Stimulated activated CD8-positive, alpha-beta memory T cell treated with anti-CD3 and anti-CD28 coated beads, Interleukin-15, amount 100 ng/mL, for 1 hour (primary cell): ENCODE measurements at places on chromosomes 1 and 21.
A peak's percentile ranks its signal among the peaks of the same experiment; 100 is the strongest.

GRCh38 chr1:241789061-241789460, 58.9 kb upstream of the EXO1 start:
- no peak for DNase-seq

GRCh38 chr1:203136409-203137042, 9.0 kb downstream of the ADORA1 start:
- no peak for DNase-seq

DNA sequence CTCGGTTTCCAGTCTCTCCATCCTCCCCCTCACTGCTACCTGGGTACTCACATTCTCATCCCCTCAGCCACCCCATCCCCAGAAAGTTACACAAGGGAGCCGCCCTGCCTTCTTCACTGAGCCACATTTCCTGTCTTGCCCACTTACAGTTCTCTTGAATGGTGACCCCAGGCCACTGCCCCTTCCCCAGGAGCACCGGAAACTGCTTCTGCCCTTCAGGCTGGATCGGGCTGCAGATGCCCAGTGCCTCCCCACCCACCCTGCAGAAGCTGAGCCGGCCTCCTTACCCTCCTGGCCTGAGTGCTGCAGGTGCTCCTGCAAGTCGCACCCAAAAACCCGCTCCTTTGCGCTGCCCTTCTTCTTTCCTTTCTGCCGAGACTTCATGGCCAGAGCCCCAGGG, 450 bp downstream of the ARHGAP30 start:
- DNase-seq = no peak

GRCh38 chr1:116150368-116150767, 39.2 kb downstream of the MAB21L3 start:
- no peak for DNase-seq

DNA sequence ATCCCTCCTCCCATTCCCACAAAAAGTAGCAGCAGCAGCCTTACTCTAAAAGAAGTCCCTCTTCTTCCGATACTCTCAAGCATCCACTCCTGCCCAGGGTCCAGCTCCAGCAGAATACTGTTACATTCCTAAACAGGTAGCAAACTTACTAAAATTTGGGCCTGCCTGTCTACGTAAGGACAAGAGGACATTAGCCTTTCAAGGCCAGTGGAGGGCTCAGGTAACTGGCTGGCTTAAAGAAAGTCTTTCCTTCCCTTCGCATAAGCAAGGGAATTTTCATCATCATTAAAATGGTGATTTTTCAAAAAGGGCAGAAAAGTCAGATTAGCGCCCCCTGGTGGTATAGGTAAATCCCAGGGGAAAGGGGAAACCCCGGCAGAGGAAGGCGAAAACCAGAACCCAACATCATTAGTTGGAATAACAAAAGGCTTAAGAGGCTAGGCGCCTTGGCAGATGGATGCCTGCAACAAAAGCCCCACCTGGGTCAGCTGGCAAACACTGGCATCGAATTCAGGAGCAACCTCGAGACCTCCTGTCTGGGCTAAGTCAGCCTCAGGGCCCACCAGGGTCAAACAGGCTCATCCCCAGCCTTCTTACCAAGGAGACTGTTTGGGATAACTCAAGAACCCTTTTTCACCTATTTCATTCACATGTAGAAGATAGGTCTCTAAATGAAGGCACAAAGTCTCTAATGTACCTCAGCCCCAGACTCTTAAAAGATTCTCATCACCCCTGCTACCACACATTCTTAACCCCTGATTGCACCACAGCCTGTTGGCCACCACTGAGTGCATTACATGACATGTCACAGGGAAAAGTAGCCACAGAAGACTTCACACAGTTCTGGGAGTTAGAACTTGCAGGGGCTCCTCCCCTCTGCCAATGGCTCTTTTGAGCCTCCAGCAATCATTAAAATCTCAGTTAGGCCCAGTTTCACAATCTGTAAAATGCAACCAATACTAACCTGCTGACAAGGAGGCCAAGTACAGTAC, 36.7 kb downstream of the ERI3 start:
- DNase-seq = peak; percentile 9

GRCh38 chr1:4594286-4594991, 60.0 kb upstream of the AJAP1 start:
- DNase-seq = no peak

GRCh38 chr21:36584980-36585940, 105.3 kb upstream of the CLDN14 start:
- DNase-seq = no peak

GRCh38 chr1:227934476-227935313, 13.0 kb downstream of the WNT9A start:
- no peak for DNase-seq

DNA sequence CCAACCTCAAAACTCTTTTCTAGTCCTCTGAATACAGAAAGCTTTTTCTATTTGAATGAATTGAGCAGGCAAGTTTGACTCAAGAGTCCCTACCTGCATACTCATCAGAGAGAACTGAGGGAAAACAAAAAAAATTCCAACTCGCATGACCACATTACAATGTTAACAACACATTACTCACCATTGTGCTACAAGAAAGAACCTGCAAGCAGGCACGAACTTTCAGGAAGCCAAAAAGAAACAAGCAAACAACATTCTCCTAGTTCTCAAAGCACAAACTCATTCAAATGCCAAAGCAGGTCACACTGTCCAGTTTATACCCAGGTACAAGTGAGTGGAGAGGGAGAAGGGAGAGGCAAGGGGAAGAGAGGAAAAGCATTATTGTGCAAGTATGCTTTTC, 14.6 kb downstream of the OTUD7B start:
- no peak for DNase-seq

- DNase-seq = no peak
These were observed 92.9 kb upstream of the TSPAN2 start for GRCh38 chr1:115182012-115182715.

DNA sequence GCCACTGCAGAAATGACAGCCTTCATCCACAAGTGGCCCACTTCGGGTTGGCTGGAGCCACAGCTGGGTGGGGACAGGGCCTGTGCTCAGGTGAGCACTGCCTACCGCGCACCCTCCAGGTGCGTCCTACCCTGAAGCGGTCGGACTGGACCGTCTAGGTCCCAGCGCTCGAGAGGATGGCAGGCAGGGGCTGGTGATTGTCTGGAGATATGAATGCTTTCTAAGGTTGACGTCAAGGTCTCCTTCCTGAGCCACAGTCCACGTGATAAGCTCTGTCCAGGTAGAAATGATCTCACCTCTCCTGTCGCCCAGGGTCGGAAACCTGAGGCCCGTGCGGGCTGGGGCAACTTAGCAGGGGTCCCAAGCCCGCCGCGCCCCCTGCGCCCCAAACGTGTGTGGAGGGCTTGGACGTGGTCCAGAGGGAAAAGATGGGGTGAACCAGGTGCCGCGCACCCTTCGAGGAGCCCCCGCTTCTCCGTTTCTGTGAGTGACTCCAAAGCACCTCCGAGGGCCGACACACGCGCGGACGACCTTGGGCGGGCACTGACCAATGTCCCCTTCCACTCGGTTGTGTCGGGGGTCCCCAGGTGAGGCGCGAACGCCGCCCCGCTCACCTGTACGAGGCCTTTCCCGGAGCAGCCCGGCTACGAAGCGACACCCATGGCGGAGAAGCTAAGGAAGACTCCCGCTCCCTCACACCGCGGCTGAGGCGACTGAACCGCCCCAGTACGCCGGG, 853 bp upstream of the DOP1B start:
- no peak for DNase-seq

GRCh38 chr1:31674626-31675025, 29.2 kb downstream of the COL16A1 start:
- DNase-seq = no peak

DNA sequence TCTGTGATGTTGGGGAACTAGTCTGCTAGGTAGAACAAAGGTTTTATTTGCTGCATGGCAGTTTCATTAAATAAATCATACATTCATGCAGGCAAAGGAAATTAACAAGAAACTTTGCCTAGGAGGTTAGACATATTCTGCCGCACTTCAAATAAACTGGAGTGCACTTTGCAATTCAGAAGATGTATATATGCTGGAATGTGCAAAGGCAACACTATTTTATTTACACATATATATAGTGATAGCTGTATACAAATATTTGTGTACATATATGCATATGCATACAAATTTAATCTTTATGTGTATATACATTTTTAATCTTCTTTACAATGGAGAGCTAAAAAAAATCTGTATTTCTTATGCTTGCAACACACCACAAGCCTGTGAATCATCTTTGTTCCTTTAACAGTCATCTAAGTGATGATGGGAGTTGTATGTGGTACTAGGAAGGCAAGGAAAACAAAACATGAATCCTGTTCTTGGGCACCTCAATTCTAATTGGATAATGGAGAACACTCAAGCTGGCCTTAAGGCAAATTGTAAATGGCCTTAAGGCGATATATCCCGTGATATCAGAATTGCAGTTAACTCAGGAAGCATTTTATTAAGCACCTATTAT, 605.8 kb upstream of the CAMK1G start:
- no peak for DNase-seq

DNA sequence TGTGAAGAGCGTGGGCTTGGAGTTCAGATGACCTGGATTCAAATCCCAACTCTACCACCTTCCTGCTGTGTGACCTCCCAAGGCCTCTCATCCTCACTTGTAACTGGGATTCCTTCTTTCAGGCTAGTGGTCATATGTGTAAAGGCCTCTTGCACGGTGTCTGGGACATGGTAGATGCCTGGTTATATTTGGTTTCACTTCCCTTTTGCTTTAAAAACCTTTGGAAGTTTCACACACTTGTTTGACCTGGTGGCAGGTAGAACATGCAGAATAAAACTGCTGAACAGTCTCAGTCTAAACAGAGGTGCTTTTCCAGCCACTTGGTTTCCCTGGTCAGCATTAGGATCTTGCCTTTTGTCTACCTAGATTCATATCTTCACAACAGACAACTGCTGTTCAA, 37.0 kb upstream of the RCAN3 start:
- no peak for DNase-seq

GRCh38 chr1:114610546-114611245, 29.3 kb upstream of the BCAS2 start:
- no peak for DNase-seq

DNA sequence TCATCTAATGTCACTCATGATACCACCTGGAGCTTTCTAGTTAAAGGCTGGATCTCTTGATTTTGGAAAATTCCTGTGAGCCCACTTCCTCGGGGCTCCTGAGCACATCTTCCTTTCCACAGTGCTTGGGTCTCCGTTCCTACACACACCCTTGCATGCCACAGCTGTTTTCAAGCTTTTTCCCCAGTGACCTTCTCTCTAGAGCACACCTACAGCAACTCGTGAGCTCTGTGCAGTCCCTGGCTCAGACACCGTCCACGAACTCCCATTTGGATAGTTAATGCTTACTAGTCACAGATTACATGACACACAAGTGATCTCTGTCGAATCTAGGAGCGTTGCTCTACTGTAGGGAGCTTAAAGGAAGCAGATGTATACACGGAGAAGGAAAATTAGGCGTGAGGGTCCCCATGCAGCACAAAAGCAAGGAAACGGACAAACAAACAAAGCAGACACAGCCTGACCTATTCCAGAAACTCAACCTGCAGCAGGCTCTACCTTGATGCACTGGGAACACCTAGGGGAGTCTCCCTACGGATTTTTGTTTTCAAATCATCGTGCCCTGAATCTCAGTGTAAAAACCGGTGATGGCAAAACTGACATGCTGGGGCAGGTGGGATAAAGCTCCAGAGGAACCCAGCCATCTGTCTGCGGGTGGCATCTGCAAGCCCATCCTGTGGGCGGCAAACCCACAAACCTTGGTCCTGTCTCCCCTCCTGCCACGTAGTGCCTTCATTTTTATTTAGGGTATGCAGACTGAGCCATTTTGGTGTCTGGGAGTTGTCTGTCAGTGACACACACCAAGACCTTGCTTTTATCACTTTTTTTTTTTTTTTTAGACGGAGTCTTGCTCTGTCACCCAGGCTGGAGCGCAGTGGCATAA, 177.8 kb downstream of the RUNX1 start:
- DNase-seq = no peak
